ENCODE measurements at places on chromosomes 16 and 17.

- no peak for DNase-seq
Observed at GRCh38 chr17:68963958-68964357, 8.8 kb upstream of the ABCA8 start.

DNA sequence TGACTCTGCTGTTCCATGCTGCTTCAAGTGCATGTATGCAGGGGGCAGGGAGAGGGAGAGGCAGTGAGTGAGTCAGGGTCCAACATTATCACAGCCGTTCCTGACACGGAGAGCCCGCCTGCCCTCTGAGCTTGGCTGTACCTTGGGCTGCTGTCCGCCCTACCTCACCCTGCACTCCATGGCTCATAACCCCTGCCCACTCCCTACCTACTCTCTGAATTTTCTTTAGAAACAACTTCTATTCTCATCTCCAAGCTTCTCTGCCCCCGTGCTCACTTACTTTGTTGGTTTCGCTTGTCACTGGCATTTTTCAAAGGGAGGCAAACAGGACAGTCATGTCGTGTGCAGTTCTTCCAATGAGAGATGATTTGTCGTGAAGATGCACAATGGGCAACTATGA, 74.4 kb upstream of the TRAP1 start:
- DNase-seq, result no peak

GRCh38 chr16:9102379-9102778, 10.9 kb downstream of the HAPSTR1 start:
- no peak for DNase-seq

GRCh38 chr17:57988301-57989250, 522 bp upstream of the VEZF1 start:
- no peak for DNase-seq

DNA sequence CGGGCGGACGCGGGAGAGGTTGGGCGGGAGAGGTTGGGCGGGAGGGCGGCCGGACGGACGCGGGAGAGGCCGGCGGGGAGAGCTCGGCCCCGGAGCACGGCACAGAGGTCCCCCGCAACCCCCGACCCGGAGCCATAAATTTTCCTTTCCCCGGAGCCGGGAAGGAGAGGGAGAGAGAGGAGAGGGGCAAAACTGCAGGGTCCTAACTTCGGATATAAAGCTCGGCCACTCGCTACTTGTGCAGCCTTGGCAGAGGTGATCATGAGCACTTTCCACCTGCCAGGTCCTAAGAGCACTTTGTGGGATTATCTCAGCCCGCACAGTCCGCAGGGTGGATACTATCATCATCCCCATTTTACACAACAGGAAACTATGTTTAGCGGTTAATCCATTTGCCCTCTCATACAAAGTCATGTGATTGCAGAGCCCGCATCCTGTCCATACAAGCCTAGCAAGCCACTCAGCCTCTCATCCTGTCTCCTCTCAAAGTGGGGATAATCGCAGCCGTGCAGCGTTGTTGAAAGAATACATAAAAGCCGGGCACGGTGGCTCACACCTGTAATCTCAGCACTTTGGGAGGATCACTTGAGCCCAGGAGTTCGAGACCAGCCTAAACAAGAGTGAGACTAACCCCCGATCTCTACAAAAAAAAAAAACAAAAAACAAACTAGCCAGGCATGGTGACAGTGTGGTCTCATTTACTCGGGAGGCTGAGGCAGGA, 780 bp upstream of the DCAKD start:
- DNase-seq, result no peak

DNA sequence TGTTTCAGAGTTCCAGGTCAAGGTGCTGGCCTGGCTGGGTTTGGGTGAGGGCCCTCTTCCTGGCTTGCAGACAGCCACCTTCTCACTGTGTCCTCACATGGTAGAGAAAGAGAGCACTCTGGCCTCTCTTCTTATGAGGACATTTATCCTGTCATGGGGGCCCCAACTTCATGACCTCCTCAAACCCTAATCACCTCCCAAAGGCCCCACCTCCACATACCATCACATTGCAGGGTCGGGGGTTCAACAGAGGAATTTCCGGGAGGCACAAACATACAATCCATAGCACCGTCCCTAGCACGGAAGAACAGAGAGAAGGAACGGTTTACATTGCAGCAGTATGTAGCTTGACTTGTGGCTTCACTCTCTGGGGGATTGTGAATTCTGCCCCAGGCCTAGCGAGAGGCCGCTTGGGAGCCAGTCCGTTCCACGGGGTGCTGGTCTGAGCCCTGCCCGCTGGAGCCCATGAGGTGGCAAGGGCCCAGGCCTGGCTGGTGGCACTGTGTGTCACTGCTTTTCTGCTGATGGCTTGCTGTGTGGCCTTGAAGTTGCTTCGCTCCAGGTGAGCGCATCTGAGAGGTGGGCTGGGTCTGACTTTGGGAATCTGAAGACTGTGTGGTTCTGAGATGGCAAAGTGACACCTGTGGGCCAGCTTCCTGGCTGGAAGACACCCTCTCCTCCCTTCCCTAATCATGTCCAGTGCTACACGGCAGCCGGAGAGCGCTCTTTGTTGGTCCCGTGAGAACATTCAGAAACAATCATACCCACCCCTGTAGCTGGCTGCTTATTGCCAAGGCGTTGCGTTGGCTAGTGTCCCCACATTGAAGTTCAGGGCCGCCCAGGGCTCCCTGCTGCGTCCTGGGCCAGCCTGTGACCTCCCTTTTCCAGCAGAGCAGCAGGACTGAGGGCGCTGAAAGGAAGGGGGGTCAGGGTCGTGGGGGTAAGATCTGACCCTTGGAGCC, 98.3 kb downstream of the CMIP start:
- DNase-seq, result no peak

- no peak for DNase-seq
Observed at GRCh38 chr17:79832218-79833109, 6.8 kb downstream of the CBX4 start.

GRCh38 chr16:5031601-5032000, 2.1 kb downstream of the NAGPA start:
- DNase-seq, result no peak

GRCh38 chr16:5615868-5616642, 518.5 kb upstream of the EEF2KMT start:
- no peak for DNase-seq

DNA sequence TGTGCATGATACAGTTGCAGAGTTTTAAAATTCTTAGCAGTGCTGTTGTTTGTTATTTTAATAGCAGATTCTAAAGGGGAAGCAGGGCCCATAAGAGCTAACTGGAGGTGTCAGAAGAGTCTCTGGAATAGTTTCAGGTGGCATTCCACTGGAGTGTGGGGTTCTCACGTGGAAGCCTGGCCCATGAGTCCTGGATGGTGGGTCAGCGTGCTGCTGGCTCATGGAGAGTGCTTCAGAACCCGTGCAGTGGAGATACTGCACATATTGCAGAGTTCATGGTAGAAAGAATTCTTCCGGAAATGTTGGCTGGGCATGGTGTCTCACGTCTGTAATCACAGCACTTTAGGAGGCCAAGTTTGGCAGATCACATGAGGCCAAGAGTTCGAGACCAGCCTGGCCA, 43.9 kb downstream of the B9D1 start:
- no peak for DNase-seq

GRCh38 chr17:2335726-2336214, 487 bp downstream of the TSR1 start:
- peak; percentile 2 for DNase-seq

DNA sequence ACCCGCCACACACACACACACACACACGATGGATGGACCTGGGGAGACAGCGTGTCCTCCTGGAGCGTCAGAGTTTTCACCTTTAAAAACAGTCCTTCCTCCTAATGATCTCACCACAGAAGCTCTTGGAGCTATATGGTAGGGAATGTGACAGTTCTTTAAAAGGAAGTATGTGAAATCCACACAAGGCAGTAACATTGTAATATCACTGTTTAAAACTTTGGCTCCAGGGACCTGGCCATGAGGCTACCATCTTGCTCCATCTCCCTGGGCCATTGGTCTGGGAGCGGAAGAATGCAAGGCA, 302.4 kb downstream of the SOX9 start:
- no peak for DNase-seq

DNA sequence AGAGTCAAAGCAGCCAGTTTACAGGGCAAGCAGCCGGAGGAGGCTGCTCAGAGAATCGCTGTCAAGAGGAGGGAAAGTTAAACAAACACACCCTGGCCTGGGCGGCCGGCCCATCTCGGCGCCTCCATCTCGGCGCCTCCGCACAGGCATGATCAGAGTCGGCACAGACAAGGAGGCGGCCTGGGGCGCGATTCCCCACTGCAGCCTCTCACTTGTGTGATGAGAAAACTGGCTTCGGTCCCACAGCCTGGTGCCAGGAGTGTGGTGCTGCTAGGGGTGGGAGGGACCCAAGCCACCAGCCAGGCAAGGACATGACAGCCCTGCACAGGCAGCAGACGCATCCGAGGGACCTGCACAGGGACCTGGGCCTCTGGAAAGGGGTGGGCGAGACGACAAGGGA, 17.7 kb downstream of the SLC38A10 start:
- no peak for DNase-seq
